ENCODE measurements at places on chromosomes 12 and 14.

DNA sequence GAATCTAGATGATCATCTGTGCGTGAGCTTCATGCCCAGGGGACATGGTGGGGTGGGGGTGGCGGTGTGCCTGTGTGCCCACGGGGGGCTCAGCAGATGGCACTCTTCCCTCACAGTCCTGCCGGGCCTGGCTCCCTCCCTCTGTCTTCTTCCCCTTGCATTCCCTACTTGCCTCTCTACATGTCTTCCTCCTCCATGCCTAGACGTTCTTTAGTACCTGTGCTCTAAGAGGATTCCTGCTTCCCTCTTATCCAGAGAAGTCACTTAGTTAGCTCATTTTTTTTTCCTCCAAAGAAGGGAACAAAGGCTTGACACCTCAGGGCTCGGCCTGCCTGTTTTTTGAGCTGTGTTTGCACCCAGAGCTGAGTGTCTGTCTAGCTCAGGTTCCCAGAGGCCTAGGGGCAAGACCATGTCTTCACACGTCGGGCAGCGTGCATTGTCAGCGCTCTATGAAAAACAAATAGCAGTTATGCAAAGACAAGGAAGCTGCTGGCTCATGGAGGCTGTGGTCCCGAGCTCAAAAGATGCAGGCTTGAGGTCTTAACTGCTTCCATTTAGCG, 48.8 kb downstream of the NINJ2 start:
- DNase-seq: peak; percentile 47

DNA sequence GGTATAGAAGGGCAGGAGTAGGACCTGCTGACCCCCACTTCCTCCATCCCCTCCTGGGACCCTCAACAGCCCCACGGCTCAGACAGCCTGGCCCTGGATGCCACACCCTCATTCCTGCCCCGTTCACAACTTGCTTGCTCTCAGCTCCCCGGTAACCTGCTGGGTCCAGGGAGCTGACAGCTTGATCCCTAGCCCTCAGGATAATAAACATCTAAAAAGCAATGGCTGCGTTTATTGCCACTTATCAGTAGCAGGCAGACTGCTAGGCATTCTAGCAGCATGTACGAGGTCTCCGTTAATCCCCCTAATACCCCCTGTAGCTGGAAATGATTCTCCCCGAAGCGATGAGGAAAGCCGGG, 24.3 kb upstream of the RPLP0 start:
- no peak for DNase-seq

DNA sequence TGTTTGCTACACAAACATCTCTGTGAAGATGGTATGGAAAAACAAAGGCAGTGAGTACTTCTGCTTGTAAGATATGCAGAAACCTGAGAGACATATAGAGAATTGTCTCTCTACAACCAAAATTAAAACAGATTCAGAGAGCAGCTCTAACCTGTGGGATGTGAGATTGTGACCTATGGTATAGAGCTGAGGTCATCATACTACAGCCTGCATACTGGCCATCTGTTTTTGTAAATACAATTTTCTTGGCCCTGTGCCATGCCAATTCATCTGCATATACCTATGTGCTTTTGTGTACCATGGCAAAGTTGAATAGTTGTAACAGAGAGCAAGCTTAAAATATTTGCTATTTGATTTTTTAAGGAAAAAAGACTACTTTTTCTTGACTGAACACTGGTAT, 99.6 kb downstream of the LMO3 start:
- no peak for DNase-seq

GRCh38 chr14:23009483-23009938, 432 bp downstream of the C14orf93 start:
- DNase-seq: no peak

GRCh38 chr14:80109055-80109454, 102.2 kb downstream of the DIO2 start:
- no peak for DNase-seq

GRCh38 chr14:68910540-68910939, 68.6 kb downstream of the ACTN1 start:
- DNase-seq: peak; percentile 78

DNA sequence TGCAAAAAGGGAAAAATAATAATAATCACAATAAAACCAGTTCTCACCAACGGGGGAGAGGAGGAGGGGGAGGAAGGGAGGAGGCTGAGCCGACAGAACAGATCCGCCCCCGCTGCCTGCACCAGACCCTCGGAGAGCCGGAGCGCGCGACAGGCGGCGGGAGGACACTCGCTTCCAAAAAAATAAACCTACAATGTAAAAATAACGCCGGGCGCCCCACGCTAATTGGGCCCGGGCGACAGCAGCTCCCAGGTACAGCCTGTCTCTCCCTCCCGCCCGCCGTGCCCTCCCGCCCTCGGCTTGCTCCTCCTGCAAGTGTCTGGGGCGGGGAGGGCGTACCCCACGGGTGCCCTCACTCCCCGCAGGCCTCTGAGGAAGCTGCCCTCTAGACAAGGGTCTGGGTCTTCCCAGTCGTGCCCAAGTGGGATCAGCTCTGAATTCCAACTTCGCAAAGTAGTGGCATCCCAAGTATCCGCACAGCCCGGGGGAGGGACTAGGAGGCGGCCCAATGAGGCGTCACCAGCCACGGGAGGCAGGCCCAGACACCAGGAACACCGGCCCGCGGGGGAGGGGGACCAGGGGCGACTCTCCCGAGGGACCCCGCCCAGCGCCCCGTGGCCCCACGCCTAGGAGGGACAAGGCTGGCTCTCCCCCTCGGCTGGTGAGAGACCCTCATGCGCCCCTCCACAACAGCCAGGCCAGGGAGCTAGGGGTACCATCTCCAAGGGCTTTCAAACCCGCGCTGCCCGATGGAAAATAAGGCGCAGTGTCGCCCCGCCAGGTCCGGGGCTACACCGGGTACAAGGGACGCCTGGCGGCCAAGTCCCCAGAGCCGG, 1.0 kb downstream of the NCOR2 start:
- peak; percentile 71 for DNase-seq

DNA sequence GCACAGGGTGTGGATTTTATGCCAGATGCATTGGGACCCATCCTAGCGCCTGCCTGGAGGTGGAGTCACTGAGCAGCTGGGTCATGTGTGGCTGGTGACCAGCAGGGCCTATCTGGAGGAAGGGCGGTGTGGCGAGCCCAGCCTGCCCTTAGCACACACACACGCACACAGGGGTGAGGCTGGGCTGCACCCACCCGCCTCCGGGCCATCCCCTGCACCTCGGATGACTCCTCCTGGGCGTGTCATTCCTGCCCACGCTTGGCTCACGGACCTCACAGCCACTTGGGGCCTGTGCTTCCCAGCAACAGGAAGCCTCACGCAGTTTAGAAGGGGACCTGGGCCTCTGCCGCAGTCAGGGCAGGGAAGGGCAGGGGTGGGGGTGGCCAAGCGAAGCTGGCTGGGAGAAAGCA, 36.2 kb upstream of the FZD10 start:
- DNase-seq: no peak

- DNase-seq: no peak
Observed at GRCh38 chr12:121239351-121240061, 29.6 kb downstream of the P2RX4 start.

- peak; percentile 99 for DNase-seq
Observed at GRCh38 chr14:61562321-61563161, 132.8 kb upstream of the HIF1A start.

DNA sequence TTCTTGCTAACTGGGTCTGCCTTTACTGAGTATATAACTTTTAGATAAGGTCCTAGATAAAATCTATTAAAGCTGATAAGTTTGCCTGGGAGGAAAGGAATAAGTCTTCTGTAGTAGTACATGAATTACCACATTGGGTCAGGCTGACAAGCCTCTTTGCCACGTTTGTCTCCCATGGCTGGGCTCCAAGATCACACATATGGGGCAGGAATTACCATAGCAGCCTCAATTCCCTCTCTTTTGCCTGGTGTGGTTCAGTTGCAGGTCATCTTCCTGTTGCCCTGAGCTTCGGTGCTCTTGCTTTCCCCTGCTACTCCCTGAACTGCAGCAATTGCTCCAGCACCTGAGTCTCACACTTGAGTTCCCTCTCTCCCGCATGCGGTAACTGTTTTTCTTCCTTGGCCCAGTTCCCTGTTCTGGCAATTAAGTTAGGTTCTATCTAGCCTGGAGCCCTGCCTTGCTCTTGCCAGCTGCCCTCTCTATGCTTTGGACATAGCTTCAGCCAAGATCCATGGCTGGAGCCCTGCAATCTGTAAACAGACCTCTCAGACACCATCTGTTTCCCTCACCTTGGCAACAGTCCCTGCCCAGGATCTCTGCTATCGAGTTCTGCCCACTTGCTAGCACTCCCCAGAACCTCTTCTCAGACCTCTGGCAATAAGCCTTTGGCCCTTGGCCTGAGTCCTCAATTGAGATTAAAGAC, 5.8 kb upstream of the GLT8D2 start:
- peak; percentile 24 for DNase-seq

DNA sequence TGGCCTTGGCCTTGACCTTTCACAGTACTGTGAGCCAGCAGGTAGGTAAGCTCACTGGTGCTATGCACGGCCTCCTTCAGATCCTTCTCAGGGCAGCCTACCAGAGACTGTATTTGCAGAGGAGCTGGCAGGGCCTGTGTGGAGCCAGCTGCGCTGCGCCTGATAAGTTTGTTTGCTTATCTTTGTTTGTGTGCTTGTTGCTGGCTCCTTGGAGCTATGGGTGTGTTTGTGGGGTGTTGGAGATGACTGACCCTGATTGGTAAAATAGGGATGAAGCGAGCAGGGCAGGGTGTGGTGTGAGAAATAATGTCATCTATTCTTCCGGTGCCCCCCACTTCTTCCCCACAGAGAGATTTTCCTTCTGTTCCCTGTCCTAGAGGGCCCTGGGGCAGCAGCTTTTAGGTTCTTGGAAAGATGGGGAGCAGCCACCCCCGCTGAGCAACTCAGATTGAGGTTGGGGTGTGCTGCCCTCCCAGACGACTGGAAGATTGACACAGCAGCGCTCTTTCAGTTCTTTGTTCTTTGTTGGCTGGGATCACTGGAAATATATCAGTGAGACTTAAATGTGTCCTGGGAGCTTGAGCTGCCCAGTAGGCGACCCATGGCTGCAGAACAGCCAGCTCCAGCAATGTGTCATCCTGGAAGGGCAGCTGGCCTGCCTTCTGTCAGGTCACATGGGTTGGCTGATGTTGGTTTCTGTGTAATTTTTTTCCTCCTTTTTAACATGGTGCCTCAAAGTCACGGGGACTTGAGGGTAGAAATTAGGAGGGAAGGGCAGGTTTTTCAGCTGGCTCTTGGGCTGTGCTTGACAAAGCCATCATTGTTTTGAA, 19.6 kb downstream of the MLXIP start:
- DNase-seq: peak; percentile 59

DNA sequence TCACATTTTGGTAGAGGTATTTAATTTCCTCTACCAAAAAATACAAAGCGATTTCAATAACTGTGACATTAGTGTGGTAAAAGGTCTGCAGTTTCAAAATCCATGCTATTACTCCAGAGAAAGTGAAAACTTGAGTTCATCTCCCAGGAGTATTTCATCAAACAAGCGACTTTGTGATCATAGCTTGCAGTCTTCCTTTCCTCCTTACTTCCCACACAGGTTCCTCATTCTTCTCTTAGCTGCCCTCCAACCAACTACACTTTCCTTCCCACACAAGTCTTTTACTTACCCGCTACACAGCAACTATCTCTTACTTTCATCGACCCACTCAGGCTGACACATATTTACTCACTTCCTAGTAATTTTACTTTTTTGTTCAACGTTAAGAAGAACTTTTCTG, 413.4 kb upstream of the USP15 start:
- DNase-seq: no peak

GRCh38 chr14:68208218-68208617, 388.6 kb downstream of the RAD51B start:
- DNase-seq: no peak

- DNase-seq: no peak
Observed at GRCh38 chr12:77813558-77813957, 17.1 kb upstream of the NAV3 start.

DNA sequence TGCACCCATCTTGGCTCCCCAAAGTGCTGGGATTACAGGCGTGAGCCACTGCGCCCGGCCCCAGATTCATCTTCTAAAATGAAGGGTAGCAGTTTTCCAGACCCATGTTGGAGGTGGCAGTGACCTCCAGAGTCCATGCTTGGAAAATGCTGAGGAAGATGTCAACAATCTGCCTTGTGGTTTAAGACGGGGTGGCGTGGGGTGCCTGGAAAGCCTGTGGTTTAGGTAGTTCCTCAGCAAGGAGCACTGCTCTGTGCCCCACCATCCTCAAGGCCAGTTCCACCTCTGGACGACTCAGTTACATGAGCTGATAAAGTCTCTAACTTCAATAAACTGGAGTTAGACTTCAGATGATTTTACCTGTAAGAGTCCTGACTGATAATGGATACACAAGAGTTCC, 48.6 kb downstream of the DRAM1 start:
- DNase-seq: peak; percentile 53

DNA sequence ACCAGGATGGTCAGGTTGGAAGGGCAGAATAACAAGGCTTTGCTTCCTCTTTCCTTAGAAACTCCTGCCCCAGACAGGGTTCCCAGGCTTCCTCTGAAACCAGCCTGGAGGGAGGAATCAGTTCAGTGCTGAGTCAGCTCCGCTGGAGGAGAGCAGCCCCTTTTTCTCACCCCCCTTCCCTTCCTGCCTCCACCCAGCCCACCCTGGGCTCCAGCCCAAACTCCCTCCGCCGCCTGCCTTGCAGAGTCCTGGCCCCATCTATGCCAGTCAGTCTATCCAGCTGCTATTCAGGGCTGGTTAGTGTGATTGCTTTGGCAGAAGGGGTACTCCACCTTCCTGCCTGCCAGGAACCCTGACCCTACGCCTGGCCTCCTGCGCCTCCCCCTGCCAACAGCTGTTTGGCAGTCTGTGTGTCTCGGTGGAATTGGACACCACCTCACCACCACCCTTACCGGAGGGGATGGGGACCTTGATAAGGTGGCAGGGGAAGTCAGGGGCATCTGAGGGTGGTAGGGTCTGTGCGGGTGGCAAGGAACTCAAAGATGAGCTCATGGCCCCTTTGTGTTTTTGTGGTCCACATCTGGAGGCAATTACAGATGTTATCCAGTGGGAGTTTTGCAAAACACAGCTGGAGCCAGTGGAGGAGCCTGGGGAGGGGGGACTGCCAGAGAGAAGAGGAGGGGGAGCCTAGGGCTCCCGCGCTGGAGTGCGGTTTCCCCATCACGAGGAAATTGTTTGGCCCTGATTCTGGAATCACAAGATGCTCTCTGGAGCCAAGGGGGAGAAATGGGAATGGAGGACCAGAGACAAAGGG, 12.2 kb downstream of the MMP14 start:
- DNase-seq: peak; percentile 95

DNA sequence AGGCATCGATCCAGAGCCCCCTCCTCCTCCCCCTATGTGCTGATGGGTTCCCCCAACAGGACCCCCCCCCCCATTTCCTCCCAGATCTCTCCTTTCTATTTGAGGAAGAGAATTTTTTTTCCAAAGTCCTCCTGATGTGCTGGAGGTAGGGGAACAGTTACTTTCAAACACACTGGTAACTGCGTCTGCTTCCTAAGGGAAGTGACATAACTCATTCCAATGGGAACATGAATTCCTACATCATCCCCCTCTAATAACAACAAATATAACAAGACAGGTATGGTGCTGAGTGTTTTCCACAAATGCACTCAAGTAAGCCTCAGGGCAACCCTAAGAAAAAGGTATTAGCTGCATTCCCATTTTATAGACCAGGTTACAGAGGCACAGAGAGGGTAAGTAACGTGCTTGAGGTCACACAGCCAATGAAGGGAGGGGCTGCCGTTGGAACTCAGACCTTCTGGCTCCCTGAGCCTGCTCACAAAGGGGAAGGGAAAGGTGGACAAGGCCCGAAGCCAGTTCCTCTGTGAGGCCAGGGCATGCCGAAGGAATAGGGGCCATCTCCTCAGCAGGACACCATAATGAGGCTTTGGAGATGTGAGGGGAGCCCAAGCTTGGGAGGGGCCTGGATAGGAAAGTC, 121.1 kb upstream of the NCOR2 start:
- DNase-seq: no peak

- no peak for DNase-seq
Observed at GRCh38 chr14:26729851-26730250, 132.0 kb upstream of the NOVA1 start.

GRCh38 chr12:47903151-47903611, 1.6 kb downstream of the VDR start:
- DNase-seq: peak; percentile 70

Data from choroid plexus epithelial cell (primary cell).